ENCODE measurements at places on chromosomes 11 and 22. TPM values are rescaled to one million over a fixed set of nuclear protein-coding genes. Genes with fewer than 3 reads are reported as not detected.

KIRREL3 gene
- total RNA-seq, result not detected

DERL3 gene
- total RNA-seq, result 0.53 TPM

TEX54 gene
- not detected for total RNA-seq

TRIM49 gene
- not detected for total RNA-seq

CTNND1 gene
- 94.1 TPM for total RNA-seq

NAALAD2 gene
- 0.13 TPM for total RNA-seq

DBX1 gene
- not detected for total RNA-seq

EP300 gene
- 28.3 TPM for total RNA-seq

LIPT2 gene
- 1.6 TPM for total RNA-seq

RASD2 gene
- 0.12 TPM for total RNA-seq

GSTT4 gene
- not detected for total RNA-seq

VSIG10L2 gene
- not detected for total RNA-seq

SLC25A1 gene
- total RNA-seq, result 82.3 TPM

OR51B5 gene
- 0.40 TPM for total RNA-seq

SAA4 gene
- total RNA-seq, result not detected

OR6T1 gene
- total RNA-seq, result not detected

BCO2 gene
- total RNA-seq, result 1.2 TPM

POTEH gene
- not detected for total RNA-seq

MYO7A gene
- 0.26 TPM for total RNA-seq

PTS gene
- total RNA-seq, result 47.1 TPM

KRTAP5-11 gene
- not detected for total RNA-seq

SLC22A12 gene
- total RNA-seq, result not detected

P2RY2 gene
- total RNA-seq, result 1.2 TPM

LDHAL6A gene
- total RNA-seq, result not detected

SLC22A8 gene
- total RNA-seq, result not detected

TBX1 gene
- 0.13 TPM for total RNA-seq

OR8D4 gene
- not detected for total RNA-seq

APOBEC3H gene
- 1.2 TPM for total RNA-seq

OR5AK2 gene
- not detected for total RNA-seq

CHADL gene
- 0.66 TPM for total RNA-seq

GSTT2 gene
- total RNA-seq, result not detected

YDJC gene
- 8.7 TPM for total RNA-seq

SH3BP1 gene
- total RNA-seq, result 4.9 TPM

LMNTD2 gene
- 0.19 TPM for total RNA-seq

INS gene
- total RNA-seq, result not detected

SCUBE1 gene
- total RNA-seq, result 0.19 TPM

MRGPRE gene
- total RNA-seq, result 0.12 TPM
